RPMI7951 (cell line): ENCODE measurements at places on chromosomes 16 and 17. TPM values are rescaled to one million over a fixed set of nuclear protein-coding genes. Genes with fewer than 3 reads are reported as not detected.
A peak's percentile ranks its signal among the peaks of the same experiment; 100 is the strongest.

Gene KRT27
- total RNA-seq, result not detected in 2 replicates

Gene NPB
- 3.7 and 3.9 TPM in 2 replicates for total RNA-seq

Gene FTO
- 81.4 and 90.0 TPM in 2 replicates for total RNA-seq

Gene WNT9B
- total RNA-seq, result not detected in 2 replicates

Gene KRTAP17-1
- total RNA-seq, result not detected in 2 replicates

Gene RPL19
- total RNA-seq, result 2,028 and 2,044 TPM in 2 replicates

Gene PRSS22
- 0.72 and 0.78 TPM in 2 replicates for total RNA-seq

Gene GLP2R
- not detected in 2 replicates for total RNA-seq

Gene FAM171A2
- total RNA-seq, result 1.1 and 1.9 TPM in 2 replicates

Gene ELMO3
- 0.48 and 0.78 TPM in 2 replicates for total RNA-seq

DNA sequence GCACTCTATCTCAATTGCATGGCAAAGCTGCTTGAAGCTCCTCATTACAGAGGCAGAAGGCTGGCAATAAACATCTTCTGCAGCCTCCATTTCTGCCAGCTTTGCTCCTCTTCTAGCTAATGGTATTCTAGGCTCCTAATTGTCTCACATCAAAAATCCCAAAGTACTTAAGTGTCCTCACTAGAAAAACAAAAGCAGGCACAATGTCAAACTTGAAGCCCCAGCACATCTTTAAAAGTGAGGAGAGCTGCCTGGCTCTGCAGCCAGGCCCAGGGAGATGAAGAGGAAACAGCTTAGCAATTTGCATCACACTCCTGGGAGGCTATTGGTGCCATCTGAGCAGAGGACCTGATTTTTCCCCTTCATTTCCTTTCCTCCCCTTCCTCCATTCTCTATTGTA lies 197.1 kb downstream of the KCNJ2 start:
- DNase-seq, result no peak

DNA sequence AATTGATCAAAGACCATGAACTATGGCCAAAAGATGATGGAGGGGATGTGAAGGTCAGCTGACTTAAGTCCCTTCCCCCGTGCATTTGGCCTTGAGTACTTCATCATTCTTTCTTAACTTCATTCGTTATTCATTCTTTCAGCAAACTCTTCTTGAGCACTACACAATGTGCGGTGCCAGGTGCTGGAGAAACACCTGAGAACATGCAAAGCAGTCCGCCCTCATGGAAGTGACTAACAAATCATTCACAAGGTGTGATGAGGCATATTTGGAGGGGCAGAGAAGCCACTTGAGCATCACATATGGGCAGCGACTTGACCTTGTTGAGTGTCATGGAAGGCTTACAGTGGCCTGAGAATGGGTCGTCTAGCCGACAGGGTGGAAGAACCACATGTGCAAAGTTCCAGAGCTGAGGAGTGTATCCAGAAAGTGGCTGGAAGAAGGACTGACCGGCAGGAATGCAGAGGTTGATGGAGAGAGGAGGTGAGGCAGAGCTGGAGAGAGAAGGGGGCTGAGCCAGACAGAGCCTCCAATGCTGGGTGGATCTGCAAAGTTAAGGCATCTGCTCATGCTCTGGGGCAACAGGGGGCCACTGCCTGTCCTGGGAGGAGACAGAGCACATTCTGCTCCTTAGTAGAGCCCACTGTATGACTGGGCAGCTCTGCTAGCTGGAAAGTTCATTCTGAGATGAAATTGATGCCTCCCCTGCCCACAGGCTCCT lies 25.1 kb upstream of the EIF1 start:
- no peak for DNase-seq

DNA sequence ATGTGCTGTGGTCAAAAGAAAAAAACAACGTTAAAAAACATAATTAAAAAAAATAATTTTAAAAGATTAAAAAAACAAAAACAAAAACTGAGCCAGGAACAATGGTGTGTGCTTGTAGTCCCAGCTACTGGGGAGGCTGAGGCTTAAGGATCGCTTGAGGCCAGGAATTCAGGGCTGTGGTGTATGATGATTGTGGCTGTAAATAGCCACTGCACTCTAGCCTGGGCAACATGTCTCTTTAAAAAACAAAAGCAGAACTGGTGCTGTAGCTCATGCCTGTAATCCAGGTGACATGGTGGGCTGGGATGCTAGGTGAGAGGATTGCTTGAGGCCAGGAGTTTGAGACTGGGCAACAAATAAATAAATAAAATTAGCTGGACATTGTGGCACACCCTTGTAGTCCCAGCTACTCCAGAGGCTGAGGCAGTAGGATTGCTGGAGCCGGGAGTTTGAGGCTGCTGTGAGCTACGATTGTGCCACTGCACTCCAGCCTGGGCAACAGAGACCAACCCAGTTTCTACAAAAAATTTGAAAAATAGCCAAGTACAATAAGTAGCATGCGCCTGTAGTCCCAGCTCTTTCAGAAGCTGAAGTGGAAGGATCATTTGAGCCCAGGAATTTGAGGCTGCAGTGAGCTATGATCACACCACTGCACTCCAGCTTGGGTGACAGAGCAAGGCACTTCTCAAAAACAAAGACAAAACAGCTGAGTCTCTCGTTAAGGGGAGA lies 43.6 kb downstream of the NFATC3 start:
- DNase-seq, result no peak

GRCh38 chr17:32654324-32654723 lies 167.5 kb downstream of the CDK5R1 start:
- no peak for DNase-seq

DNA sequence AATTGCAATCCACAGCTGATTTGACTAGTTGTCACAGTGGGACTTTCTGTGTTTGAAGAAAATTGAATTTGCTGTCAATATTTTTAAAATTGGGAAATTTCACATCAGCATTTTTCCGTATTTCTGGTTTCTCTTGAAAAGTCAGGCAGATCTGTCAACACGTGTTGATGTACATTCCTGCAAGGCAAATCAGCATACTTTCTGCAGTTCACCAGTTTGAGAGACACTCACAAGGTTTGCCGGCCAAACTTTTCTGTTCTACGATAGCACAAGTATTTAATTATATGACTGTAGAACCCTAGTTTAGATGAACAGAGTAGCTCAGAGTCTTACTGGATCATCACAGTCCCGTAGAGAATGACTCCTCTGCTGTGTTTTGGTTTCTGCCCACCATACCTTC lies 102.0 kb downstream of the ADAMTS18 start:
- no peak for DNase-seq

DNA sequence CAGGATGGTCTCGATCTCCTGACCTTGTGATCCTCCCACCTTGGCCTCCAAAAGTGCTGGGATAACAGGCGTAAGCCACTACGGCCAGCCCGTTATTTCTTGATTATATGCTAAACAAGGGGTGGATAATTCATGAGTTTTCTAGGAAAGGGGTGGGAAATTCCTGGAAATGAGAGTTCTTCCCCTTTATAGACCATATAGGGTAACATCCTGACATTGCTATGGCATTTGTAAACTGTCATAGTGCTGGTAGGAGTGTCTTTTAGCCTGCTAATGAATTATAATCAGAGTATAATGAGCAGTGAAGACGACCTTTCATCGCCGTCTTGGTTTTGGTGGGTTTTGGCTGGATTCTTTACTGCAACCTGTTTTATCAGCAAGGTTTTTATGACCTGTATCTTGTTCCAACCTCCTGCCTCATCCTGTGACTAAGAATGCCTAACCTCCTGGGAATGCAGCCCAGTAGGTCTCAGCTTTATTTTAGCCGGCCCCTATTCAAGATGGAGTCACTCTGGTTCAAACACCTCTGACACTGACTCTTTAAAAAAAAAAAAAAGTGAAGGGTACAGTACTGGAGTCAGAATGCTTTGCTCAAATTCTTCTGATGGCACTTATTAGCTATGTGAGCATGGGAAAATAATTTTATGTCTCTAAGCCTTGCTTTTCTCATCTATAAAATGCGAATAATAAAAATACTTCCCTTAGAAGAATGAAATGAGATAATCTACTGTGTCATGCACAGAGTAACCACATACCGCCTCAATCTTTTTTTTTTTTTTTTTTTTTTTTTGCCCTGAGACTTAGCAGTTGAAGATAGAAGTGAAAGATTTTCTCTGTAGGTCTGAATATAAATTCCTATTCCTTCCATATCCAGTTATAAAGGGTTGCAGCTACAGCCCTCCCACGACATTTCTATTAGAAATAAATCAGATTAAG lies 5.1 kb upstream of the CALCOCO2 start:
- no peak for DNase-seq

- no peak for DNase-seq
These were observed 5.8 kb upstream of the SPIRE2 start for GRCh38 chr16:89822188-89823086.

- DNase-seq, result no peak
These were observed 14.9 kb upstream of the TMEM11 start for GRCh38 chr17:21228845-21229244.

- peak; percentile 29 for DNase-seq
These were observed 3.3 kb upstream of the TRARG1 start for GRCh38 chr17:1275962-1276736.

- peak; percentile 68 for DNase-seq
These were observed 30.6 kb upstream of the ETV4 start for GRCh38 chr17:43576563-43577229.

- DNase-seq, result no peak
These were observed 75.5 kb downstream of the MYH10 start for GRCh38 chr17:8555062-8555461.

DNA sequence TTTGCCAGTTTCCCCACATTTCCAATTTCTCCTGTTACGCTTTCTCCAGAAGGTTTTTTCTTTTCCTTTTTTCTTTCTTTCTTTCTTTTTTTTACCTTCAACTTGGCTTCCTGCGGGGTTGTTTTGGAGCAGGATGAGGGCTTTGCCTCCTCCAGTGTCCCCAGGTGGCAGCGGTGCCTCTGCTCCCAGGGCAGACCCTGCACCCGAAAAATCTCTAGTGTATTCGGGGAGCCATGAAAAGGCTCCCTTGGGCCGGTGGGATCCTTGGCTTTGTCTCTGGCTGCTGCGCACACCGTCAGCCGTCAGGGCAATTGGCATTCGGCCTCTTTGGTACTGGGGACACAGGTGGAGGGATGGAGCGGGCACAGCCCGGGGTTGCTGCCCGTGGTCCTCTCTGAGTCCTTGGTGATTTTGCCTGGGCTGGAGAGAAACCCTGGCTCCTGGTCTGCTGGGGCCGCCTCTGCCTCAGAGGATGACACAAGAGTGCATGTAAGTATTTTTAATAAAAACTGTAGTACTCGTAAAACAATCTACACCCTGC lies 846 bp downstream of the ITGB3 start:
- DNase-seq, result no peak

DNA sequence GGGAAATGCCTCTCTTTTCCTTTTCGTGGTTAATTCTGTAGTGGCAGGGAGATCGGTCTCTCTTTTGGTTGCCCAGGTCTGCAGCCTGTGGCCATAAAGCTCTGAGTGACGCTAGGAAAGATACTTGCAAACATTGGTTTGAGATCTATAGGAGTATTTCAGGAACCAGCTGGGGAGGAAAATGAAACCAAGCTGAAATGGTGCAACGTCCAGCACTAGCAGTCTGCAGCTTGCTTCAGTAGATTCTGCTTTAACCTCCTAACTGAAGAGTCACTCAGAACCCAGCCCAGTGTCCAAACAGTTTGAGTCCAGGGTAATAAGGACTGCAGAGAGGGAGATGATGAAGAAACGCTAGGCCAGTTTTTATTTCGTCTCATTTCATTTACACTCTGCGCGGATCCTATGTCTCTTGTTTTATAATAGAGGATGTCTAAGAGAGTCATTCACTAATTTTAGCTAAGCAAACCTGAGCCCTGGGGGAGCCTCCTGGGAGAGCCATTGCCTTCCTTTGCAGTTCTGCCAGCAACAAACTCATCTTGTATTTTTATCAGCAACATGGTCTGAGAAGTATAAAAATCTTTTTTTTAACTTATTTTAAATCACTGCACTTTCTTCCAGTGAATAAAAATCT lies 12.0 kb downstream of the SP2 start:
- no peak for DNase-seq

DNA sequence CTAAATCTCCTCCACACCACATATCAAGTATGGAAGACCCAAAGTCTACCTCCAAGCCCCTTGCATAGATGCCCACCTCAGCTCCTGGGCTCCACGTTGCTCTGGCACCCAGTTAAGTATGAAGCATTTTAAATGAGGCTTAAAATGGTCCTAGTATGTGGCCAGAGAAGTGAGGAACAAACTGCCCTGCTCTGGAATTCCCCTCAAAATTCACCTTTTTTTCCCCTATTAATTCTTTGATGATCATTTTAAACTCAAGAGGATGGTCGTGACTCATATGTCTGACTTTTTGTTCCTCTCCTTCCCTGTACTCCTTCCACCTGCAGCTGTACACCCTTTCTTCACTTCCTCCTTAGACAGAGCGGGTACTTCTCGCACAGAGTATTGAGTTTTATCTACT lies 234.5 kb upstream of the MYOCD start:
- DNase-seq, result no peak

DNA sequence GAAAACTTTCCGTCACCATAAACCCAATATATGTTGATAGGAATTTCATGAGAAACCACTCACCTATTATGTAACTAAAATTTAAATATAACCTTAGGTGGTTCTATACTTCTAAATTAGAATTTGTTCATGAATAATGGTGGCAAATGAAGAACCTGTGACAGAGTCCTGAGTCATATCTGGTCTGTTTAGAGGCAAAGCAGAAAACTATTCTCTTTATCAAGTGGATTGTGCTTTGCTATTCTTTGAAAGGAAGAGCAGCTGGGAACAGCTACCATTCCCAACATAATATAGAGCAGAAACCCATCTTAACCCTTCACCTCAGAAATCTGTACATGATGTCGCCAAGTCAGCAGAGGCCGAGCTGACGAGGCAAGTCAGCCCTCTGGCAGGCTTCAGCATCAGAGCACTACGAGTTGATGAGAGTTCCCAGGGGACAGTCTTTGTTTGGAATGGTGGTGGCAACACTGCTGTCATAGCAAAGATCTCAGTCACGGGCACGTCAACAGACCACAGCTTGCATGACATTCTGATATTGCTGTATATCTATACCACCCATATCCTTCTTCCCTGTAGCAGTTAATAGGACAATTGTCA lies 631.9 kb upstream of the CA10 start:
- peak; percentile 3 for DNase-seq

DNA sequence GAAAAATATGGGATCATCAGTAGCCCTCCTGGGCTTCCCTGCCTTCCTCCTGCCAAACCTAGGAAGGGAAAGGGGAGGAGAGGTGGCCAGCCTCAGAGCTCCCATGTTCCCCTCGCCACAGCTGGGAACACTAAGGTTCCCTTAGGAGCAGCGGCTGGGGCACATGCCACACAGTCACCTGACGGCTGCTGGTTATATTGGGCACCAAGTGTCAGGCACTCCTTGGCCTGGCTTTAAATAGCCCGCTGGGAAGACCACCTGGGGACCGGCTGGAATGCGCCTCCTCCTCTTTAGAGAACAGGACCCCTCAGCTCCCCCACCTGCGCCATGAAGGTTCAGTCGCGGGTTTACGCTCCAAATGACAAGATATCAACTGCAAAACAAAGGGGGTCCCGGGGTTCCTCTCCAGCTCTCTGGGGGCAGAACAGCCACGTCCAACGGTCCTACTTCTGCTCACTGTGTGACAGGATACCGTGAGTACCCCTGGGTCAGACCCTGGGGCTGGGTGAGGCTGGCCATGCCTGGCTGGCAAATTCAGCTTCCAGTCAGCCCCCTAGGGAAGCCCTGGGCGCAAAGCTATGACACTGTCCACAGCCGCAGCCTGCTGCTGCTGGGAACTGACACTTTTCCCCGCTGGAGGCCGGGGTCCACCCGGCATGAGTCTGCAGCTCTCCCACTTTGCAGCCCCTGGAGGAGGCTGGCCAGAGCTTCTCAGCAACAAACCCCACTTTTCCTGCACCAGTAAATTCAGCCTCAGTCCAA lies 3.3 kb downstream of the SMIM5 start:
- no peak for DNase-seq
